HCT116 (cell line): ENCODE measurements at places on chromosomes 11 and 22.
A peak's percentile ranks its signal among the peaks of the same experiment; 100 is the strongest.

DNA sequence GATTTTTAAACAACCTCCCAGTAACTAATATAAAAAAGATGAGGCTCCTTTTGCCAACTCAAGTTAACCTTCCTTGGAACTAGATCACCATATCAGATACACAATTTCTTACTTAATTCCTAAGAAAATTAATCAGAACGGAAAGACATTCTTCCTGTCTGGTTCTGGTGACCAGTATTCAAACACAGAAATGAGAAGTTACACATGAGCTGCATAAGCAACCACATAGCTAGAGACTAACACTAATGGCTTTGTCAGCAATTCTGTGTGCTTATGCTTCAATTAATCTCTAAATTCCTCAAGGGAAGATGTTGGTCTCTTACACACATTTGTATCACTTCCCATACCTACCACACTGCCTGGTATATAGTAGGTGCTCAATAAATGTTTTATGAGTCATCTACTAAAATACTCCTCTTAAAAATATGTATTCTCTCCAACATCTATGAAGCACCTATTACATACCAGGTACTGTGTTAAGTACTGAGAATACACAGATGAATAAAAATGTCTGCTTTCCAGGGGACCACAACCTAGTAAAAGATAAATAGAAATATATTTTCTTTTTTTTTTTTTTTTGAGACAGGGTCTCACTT lies 54.5 kb downstream of the GAB2 start:
- no peak for DNase-seq

- DNase-seq, result no peak
These were observed 48.4 kb upstream of the ARHGAP42 start for GRCh38 chr11:100638648-100639047.

DNA sequence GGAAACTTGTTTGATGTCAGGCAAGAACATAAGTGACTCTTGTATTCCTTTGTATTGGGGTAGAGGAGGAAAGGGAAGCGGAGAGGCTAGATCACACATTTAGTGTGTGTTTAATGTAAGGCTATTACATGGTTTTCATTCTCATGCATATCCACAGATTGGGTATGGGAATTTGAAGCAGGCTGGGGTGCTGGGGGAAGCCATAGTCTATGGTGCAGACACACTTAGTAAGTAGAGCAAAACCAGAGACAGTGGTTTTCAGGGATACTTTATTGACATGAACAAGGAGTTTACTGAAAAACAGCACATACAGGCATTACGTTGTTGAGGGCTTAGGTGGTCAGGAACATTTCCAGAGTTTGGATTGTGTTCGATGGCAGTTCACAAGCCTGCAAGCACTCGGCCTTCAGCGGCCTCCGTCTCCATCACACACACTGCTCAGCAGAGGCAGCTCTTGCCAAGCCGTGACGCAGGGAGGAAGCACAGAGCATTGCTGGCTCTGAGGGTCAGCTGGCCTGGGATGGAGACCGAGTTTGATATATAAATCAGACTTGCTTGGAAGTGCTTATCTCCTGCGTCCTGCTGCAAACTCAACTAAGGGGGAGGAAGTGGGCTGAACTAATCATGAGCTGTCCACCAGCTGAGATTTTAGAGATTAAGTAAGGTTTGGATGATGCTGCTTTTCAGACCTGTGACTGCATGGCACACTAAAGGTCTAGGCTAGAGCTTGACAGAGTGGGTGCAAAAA lies 25.3 kb downstream of the SCN3B start:
- DNase-seq, result no peak

GRCh38 chr11:100957499-100957898 lies 172.1 kb downstream of the PGR start:
- no peak for DNase-seq

DNA sequence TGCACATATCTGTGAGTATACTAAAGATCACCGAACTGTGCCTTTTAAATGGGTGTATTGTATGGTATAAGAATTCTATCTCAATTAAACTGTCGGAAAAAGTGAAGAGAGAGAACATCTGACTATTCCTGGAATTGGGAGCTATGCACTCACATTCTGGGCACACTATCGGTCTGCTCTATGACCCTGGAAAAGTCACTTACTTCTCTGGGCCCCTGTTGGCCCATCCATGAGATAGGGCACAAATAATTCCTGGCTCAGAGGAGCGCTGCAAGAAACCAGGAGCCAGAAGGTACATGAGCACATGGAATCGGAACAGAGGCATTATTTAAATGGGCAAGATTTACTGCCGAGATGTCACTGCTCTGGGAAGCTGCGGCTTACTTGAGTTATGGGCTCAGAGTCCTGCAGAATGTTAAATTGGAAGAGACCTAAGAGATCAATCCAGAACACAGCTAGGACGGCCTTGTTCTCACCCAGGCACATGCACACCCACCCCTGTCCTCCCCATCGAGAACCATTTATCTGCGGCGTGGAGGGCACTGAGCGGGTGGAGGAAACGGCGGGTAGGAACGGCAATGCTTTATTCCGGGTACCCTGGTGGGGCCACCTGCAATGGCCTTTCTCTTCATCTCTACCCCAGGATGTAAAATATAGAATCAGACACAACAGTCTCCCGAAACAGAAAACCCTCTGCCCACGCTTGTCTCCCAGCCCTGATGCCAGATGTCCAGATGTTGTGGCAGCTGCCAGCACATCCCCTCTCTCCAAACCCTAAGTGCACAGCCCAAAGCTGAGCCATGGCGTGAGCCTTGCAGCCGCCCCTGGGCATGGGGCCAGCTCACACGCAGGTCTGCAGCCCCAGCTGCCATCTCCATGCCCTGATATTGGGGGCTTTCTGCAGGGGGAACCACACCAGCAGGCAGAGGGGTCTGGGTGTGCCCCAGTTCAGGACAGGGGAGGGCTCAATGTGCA lies 142.4 kb downstream of the DSCAML1 start:
- no peak for DNase-seq

- DNase-seq, result no peak
These were observed 231.1 kb downstream of the TENM4 start for GRCh38 chr11:79209540-79210266.

DNA sequence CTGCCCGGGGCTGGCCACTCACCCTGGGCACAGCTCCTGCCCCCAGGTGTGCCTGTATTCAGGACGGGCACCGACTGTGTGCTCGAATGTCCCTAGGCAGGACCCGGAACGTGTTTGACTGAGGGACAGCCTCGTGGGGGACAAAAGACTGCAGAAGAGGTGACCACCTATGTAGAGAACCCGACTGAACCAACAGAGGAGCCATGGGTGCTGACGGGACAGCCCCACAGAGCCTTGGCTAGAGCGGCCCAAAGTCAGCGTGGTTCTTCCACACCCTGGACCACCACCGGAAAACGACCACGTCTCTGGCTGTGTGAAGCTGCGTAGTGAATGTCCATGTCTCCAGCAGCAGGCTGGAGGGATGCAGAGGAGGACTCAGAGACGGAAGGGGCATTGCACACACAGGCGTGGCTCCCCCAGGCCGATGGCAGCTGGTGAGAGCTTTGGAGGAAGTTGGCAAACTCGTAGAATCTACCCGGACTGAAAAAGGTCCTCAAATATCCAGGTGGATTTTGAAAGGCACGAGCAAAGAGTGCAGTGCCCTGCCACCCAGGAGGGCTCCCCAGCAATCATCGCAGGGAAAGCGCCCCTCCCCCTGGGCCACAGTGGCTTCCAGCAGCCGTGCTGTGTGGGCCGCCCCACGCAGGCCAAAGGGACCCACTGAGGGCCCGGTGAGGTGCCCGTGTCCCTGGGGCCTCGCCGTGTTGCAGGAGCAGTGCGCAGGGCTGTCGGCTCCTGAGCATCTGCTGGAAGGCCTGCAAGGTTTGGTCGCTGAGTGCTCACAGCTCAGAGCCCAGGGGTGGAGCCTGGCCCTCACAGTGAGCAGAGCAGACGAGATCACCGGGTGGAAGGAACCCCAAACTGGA lies 17.5 kb upstream of the MUC5B start:
- DNase-seq, result no peak

- peak; percentile 76 for DNase-seq
These were observed 36.6 kb downstream of the RPL27A start for GRCh38 chr11:8719211-8719649.

DNA sequence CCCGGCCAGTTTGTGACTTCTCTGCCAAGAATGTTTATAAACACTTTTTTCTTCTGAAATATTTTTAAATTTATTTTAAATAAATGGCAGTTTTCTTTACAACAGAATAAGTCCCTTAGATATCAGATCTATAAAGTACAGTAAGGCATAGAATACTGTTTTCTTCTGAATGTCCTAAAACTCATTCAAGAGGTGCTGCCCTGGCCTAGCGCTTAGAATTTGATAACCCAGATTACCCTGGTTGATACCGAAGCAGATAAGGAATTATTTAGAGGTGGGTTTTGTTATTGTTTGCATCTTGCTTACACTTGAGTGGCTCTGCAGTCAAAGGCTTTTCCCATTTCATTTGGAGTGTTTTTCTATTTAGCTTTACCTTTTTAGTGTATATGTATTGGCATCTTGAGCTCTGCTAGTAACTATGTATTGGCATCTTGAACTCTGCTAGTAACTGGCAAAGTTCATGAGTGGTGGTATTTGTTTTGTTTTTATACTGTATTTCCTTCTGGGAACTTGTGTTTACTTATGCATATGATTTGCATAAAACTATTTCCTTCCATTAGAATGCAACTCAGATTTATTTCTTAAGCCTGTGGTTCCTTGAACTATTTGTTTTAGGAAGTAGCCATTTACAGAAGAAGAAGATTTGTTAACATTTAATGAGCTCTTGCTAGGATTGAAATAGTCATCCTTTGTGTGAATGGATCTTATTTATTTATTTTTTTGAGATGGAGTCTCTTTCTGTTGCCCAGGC lies 1.2 kb downstream of the ACAD8 start:
- no peak for DNase-seq
